ENCODE measurements at places on chromosomes 5 and 9.

DNA sequence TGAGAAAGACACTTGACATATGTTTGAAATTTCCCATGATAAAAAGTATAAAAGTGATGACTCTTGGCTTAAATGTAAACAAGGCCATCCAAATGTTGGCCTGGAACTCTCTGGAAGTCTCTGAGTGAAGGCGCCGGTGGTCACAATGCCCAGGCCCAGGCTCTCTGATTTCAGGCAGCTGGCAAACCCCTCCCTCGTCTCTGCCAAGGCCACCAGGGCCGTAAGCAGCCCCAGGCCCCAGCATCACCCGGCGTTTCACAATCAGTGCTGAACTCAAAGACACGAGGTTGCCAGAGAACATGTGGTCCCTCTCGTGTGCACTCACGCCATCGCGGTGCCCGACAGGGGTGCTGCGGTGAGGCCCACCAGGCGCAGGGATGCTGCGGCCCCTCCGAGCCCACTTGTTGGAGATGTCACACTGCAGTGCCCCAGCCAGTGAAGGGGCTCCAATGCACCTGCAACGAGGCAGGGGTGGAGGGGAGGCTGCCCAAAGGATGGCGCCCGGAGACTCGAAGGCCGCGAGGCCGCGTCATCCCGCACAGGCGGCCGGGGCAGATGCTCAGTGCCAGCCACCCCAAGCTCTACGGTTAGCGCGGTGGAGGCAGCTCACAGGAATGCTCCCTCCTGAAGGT is 15.0 kb downstream of the LPCAT1 start:
- DNase-seq, result no peak

DNA sequence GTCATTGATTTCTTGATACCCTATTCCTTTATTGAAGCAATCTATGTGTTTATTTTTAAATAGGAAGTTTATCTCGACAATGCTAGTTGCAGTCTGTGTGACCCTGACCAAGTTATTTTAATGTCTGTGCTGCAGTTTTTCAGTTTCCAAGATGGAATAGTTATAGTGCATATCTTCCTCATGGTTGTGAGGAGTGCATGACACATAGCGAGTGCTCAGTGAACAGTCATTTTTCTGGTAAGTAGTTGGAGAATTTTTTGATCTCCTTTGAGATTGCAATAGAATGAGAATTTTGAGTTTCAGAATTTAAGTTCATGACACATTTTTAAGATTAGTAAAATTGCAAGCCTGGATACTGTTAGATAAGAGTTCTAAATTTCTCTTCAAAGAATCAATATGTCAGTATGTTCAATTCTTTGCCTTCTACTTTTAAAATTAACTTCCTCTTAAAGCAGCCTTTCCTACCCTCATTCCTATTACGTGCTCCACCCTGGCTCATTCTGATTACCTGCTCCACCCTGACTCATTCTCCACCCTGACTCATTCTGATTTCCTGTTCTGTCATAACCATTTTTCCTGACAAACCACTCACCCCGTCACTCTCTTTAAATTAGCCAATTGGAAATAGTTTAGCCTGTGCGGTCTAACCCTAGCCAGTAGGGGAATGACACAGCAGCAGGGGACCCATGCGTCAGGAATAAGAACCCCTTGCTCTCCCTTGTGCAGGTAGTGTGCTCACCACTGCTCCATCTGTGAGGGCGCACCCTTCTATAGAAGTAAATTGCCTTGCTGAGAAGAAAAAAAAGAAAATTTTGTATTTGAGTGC is 30.7 kb downstream of the SPIN1 start:
- no peak for DNase-seq

DNA sequence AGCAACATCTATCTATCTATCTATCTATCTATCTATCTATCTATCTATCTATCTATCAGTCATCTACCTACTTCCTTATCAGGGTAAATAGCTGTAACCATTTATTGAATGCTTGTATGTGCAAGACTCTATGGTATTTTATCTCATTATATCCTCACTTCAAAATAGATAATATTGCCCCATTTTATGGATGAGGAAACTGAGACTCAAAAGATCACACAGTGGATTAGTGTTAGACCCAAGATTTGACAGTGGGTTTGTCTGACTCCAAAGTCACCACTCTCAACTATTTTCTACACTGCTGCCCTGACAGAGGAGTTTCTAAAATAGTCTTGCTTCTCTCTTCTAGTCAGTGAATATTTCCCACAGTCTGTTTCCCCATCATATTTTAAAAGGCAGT is 94.3 kb upstream of the NR3C1 start:
- no peak for DNase-seq

DNA sequence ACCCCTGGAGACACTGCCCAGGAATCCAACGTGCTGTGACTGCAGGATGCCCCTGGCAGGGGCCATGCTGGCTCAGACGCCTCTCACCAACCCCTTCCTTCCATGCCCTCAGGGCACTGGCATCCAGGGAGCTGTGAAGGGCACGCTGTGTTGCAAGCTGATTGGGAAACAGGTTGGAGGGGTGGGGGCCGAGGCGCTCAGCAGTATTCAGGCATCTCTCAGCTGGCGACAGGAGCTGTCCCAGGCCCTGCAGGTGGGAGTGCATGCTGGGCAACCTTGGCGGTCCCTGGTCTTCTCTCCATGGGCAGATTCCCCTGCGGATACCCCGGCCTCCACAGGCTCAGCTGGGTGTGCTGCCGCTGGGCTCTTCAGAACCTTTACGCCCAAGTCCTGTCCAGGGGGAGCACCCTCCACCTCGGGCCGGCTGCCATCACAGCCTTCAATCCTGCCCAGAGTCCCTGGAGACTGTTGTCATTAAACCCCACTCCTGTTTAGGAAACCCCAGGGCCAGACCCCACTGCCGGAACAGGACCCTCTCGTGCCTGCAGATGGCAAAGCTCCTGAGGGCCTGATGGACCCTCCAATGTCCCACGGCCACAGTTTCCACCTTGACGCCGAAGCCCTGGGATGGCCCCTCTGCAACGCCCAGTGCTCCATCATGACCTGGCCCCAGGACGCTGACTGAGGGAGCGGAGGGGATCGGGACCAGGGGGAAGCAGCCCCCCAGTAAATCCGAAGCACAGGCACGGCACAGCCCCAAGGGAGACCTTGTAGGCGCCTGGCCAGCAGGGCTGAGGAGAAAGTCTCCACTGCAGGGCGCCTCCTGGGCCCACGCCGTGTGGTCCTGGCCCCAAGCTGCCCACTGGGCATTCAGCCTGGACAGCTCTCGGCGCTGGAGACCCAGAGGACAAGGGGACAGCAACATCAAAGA is 9.3 kb downstream of the TPPP start:
- DNase-seq, result no peak

- no peak for DNase-seq
Observed at GRCh38 chr5:134642931-134643530, 5.6 kb upstream of the SEC24A start.

DNA sequence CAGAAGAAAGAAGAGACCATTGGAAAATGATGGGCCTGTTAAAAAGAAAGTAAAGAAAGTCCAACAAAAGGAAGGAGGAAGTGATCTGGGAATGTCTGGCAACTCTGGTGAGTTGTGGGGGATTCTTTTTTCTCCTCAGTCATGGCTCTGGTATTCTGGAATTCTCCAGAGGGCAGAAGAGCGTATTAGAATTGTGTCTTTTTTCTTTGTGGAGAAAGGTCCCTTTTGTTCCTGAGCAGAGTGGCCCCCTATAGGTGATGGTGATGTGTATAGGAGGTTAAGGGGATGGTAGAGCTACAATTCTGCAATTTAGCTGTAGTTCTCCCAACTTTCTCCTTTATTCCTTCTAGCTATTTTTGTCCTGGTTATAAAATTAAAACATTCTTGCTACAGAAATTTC is 1.6 kb upstream of the DHFR start:
- DNase-seq, result no peak

DNA sequence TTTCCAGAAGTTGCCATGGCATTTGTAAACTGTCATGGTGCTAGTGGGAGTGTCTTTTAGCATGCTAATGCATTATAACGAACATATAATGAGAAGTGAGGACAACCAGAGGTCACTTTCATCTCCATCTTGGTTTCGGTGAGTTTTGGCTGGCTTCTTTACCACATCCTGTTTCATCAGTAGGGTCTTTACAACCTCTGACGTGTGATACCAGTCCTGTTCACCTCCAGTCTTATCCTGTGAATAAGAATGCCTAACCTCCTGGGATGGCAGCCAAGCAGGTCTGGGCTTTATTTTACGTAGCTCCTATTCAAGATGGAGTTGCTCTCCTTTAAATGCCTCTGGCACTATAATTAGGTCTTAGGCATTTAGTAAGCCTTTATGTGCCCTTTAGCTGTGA is 20.4 kb upstream of the RFK start:
- no peak for DNase-seq

Measured in A549 (cell line).